D721Med (cell line): ENCODE measurements at places on chromosomes 13 and 19.

GRCh38 chr19:47036097-47036651 is 12.2 kb downstream of the TMEM160 start:
- DNase-seq, result no peak

DNA sequence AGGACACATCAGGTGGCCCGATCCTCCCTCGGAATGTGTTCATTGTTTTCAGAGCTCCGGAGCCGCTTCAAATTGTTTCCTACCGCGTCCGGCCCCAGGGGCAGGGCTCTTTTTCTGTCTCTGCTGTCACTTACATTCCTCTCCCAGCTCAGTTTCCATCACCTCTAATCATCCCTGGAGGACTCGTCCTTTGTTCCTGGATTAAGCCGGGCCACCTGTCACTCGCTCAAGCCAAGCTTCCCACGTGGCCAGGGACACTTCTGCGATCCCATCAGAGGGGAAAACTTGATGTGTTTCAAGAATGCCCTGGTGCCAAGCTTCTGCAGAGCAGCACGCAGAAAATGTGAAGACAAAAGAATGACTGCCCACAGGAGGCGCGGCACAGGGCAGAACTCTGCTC is 13.5 kb downstream of the IL17D start:
- DNase-seq, result peak; percentile 80

- DNase-seq, result no peak
Observed at GRCh38 chr19:58550362-58551122, 4.4 kb downstream of the CHMP2A start.

DNA sequence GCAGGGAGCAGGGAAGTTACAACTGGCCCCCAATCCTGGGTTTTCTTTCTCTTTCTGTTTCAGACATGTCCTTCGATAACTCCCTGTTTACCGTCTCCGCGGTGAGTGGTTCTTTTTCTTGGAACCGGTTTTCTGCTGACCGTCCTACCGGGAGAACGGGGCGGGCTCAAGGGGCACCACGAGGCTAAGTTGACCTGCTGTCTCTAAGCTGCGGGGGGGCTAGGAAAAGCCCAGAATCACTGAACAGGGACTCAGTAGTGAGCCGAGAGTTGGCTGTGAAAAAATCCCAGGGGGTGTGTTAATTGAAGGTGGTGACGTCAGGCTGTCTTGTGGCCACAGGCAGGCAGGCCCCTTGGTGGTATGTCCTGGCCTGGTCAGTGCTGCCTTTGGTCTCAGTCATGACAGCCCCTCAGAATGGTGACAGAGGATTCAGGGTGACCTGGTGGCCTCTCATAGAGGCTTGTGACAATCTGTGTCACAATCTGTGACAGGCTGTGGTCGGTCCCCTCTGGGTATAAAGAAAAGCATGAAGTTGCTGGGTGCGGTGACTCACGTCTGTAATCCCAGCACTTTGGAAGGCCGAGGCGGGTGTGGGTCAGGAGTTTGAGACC is 8.1 kb upstream of the CARM1 start:
- no peak for DNase-seq

GRCh38 chr13:24286624-24287023 is 22.8 kb upstream of the C1QTNF9 start:
- no peak for DNase-seq

GRCh38 chr13:46575818-46576221 is 22.9 kb downstream of the LRCH1 start:
- DNase-seq, result no peak

DNA sequence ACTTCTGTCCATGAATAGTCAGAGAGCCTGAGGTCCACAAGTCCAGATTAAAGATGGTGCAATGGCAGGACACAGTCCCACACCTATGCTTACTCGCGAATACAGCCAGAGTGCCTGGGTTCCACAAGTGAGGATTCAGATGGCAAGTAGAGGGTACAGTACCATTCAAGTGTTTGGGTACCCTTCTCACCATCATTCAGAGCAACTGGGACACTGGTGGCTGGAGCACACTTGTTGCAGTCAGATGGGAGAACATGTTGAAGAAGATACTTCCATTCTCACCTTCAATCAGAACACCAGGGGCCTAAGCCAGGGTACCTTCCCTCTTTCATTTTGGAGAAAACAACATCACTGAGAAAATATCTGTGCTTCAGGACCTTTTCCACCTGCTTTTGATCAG is 43.7 kb upstream of the ZNF599 start:
- no peak for DNase-seq

- DNase-seq, result no peak
Observed at GRCh38 chr13:108115738-108116137, 99.6 kb downstream of the LIG4 start.

DNA sequence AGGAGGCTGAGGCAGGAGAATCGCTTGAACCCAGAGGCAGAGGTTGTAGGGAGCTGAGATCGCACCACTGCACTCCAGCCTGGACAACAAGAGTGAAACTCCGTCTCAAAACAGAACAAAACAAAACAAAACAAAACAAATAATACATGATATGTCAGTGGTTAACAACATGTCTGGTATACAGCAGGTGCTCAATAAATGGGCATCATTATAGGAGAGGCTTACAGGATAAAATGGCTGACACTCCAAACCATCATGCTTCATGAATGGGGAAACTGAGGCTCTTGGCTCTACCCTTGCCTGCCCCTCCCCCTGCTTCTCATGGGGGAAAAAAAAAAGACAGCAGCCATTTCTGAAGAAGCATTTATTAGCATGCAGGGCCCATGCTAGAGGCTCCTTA is 3.0 kb upstream of the RAB3D start:
- no peak for DNase-seq

- no peak for DNase-seq
Observed at GRCh38 chr19:43457809-43458208, 7.6 kb downstream of the LYPD3 start.

DNA sequence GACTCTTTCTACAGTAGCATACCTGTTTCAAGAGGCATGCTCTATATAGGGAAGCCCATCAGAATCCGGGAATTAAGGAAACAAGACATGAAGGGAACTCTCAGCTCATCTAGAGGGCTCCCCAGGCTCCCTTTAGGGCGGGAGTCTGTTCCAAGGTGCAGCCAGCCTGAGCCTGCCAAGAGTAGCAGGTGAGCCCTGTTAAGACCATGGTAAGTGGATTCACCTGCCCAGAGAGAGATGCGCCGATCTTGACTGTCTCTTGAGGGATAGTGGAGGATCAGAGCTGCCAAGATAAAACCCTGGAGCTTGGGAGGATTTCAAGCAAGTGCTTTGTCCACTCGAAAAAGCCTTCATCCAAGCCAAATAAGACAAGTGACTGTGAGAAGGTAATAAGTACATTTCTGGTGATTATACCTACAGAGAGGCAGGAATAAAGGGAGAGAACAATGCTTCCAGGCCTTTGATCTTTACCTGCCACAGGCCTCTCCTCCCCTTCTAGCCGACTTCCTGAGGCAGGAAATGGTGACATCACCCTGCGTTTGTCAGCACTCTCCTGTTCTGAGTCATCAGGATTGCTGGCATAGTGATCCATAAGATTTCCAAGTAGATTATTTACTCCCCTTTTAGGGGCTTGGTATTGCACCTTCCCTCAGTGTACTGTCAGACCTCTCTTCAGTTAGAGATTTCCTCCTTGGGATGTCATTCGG is 31.5 kb downstream of the KLF5 start:
- no peak for DNase-seq

- peak; percentile 21 for DNase-seq
Observed at GRCh38 chr19:18194554-18195238, 1.7 kb downstream of the MPV17L2 start.

DNA sequence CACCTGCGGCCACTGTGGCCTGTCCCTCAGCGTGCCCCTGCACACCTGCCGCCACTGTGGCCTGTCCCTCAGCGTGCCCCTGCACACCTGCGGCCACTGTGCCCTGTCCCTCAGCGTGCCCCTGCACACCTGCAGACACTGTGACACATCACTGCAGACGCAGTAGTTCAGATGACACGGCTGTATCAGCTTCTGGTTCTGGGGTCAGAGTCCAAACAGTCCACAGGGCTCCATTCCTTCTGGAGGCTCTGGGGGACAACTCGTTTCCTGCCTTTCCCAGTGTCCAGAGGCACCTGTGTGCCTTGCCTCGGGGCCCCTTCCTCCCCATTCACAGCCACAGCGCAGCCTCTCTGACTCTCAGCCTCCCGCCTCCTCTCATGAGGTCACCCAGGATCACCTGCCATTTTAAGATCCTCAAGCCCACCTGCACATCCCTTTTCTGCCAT is 5.5 kb downstream of the SF3A2 start:
- DNase-seq, result no peak

DNA sequence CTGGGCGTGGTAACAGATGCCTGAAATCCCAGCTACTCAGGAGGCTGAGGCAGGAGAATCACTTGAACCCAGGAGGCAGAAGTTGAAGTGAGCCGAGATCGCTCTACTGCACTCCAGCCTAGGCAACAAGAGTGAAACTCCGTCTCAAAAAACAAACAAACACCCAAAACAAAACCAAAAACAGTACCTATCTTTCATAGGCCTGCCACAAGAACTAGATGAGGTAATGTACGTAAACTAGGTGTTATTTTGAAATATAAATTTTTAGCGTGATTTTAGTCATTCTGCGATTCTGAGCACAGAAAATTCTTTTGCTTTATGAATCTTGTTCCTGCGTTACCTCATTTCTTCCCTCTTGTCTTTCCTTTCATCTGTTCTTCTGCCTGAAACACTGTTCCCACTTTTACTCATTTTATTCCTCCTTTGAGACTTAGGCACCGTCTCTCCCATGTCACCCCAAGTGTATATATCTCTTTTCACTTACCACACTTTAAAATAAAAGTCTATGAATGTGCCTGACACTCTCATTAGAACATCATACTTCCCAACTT is 238.2 kb upstream of the HTR2A start:
- DNase-seq, result no peak

DNA sequence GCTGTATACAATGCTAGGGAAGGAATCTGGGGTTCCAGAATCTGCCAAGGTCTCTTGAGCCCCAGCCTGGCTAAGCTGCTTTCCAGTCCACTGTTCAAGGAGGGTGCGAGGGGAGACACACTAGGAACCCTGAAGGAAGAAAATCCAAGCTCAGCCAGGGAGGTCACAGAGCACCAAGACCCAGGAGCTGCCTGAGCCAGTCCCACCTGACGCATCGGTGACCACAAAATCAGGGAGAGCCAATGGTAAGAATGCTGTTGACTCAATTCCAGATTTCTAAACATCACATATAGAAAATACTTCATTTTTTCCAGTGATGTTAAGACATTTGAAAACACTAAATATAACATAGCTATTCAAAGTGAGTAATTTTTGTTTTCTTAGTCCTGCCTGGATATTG is 50.1 kb downstream of the CEP89 start:
- no peak for DNase-seq

DNA sequence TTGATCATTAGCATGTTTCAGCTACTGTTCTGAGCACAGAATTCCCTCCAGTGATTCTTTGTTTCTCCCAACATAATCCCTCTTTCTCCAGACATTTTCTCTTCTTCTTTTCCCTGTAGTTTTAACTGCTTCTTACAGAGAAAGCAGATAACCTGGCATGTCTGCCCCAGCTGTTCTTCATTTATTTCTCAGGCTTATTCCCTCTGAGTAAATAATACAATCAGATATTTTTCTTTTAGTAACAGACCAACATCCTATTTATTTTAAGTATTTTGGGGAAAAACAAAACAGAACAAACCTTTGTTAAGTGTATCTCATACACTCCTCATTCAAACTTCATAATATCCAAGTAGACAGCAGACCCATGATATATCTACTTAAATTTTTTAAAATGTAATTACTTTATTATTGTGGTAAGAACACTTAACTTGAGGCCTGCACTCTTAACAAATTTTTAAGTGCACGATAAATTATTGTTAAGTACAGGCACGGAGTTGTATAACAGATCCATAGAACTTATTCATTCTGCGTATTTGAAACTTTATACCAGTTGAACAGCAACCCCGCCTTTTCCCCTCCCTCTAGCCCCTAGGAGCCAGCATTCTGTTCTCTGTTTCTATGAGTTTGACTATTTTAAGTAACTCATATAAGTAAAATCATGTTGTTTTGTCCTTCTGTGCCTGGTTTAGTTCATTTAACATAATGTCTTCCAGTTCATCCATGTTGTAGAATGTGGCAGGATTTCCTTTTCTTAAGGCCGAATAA is 540.0 kb downstream of the LMO7 start:
- DNase-seq, result no peak

GRCh38 chr19:2215281-2215751 is 20.8 kb downstream of the PLEKHJ1 start:
- DNase-seq, result no peak

DNA sequence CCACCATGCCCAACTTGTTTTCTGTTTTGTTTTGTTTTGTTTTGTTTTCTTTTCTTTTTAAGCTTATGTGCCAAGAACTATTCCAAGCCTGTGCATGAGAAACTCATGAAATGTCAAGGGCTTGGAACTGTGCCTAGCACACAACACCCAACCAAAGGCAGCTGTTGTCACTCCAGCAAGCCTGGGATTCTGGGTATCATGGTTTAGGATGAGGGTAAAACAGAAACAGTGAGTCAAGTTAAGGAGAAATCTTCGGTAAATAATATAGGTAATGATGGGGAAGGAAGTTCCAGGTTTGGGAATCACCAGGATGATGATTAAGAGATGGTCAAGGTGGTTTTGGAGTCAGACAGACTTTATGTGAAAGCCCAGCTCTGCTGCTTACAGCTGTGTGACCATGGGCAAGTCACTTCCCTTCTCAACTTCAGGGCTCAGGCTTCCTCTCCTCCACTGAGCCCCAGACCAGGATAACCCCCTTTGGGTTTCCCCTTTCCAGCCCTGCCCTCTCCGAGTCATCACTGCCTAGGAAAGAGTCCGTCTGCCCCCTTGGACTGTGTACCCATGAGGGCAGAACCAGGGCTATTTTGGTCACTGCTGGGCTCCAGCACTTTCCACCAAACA is 5.0 kb downstream of the PVR start:
- no peak for DNase-seq

- DNase-seq, result no peak
Observed at GRCh38 chr13:98983182-98983581, 5.3 kb upstream of the DOCK9 start.

GRCh38 chr13:28922341-28922740 is 102.2 kb downstream of the MTUS2 start:
- no peak for DNase-seq

DNA sequence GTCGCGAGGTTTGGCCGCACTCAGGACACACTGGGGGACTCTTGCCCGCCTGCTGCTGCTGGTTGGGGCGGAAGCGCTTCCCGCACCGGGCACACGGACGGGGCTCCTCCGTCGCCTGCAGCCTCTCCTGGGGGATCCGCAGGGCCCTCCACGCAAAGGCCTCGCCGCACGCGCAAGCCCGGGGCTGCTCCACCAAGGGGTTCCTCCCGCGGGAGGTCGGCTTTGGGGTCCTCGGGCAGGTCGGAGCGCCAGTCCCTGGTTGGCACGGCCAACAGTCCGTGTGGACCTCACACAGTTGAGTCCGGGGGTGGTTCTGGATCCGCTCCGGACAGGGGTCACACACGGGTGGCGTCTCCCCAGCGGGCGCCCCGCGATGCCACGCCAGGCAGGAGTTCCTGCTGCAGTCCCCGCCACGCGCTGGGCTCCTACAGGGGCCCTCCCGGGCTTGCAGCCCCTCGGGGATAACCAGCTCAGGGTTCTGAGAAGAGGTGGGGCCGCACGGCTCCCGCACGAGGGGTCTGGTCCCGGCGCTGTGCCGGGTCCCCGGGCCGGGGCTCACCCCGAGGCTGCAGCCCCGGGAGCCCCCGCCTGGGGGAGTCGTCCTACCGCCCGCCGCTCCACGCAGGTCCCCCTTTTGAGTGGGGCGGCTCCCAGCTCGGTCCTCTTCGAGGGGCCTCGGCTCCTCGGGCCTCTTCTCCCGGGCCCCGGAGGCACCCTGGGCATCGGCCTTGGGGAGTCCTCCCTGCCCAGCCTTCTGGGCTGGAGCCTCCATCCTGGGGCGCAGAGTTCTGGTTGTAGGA is 6.2 kb upstream of the ZNF497 start:
- no peak for DNase-seq

- no peak for DNase-seq
Observed at GRCh38 chr13:85261757-85262346, 537.4 kb downstream of the SLITRK6 start.

- no peak for DNase-seq
Observed at GRCh38 chr19:35031072-35031881, 1.0 kb downstream of the SCN1B start.
